RWPE1 (cell line): ENCODE measurements at places on chromosomes 6 and 20.

DNA sequence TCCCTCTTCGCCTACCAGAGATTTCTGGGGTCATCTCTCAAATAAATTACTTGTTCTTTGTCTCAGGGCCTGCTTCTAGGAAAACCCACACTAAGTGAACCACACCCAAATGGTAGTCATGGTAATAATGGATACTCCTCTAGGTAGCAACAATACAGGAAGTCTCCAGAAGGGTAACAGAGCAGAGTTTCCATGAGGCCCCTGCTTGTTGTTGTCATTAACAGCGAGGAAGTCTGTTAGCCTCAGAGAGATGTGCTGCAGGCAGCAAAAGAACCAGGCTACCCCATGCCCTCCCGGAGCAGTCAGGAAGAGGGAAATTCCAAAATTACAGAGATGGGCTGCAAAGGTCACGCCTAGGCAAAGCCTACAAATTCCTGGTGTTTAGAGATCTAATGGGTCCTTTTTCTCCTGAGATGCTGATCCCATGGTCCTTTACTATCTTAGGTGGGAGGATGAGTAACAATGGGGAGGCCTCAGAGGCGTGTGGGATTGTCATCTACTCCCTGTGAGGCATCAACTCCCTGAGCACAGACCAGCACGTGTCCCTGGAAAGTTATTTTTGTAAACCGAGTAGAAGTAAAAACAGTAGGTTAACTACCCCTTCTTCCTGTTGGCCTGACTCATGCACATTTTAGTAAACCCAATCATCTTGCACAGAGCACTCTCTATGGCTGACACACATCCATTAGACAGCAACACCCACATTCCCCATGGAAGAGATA is 10.1 kb downstream of the ISM1 start:
- peak; percentile 59 for DNase-seq

DNA sequence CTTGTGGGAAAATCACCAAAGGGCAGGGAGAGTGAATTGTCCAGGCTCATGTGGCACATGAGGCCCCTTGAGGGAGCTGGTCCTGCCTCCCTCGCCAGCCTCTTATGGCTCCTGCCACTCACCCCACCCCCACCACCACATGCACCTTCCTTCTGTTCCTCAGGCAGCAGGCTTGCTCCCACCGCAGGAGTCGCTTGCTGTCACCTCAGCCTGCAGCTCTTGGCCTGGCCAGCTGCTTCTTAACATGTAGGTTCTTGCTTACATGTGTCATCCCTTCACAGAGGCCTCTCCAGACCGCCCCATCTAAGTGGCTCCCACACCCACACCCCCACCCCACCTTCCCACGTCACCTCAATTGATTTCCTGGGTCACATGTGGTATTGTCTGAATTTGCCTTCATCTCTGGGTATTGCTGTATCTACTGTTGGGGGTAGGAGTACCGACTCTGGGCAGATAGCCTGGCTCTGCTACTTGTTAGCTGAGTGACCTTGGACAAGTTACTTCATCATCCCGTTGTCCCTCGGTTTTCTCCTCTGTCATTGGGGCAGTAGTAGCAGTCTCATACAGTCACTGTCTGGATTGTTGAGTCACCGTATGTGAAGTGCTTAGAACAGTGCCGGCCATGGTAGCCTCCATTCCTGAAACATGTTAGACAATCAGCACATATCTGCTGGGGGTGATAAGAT is 41.7 kb downstream of the SLC9A8 start:
- DNase-seq = peak; percentile 47

GRCh38 chr20:1891263-1892118 is 3.7 kb upstream of the SIRPA start:
- DNase-seq = no peak

DNA sequence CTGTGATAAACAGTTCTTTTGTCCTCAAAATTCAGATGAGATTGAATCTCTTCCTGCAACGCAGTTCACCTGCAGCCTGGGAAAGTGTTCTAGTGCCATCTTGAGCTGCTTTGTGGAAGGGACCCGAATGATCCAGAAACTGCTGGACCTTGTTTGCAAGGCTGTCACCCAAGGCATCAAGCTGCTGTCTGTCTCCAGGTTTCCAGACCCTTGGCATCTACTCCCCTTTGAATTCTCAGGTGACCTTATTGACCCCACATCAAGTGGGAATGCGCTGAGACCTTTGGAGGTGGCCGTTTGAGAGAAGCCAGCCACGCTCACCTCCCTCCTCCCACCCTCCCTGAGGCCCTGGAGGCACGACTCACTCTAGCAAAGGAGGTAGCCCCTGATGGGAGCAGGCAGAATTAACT is 112.5 kb downstream of the EDN3 start:
- no peak for DNase-seq

DNA sequence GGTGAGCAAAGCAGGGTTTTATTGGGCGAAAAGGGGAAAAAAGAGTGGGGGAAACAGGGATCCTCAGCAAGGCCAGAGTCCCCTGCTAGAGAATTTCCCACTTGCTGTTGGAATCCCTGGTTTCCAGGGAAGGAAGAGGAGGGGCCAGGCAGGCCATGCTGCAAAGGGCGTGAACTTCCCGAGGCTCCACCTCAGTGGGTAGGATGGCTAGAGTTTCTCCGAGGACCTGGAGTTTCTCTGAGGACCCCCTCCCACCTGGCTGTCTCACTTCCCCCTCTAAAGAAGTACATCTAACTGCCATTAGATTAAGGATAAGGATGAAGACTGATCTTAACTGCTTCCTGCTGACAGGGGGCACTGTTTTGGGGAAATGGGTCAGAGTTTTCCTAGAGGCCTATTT is 1239.3 kb upstream of the GJE1 start:
- DNase-seq = no peak

DNA sequence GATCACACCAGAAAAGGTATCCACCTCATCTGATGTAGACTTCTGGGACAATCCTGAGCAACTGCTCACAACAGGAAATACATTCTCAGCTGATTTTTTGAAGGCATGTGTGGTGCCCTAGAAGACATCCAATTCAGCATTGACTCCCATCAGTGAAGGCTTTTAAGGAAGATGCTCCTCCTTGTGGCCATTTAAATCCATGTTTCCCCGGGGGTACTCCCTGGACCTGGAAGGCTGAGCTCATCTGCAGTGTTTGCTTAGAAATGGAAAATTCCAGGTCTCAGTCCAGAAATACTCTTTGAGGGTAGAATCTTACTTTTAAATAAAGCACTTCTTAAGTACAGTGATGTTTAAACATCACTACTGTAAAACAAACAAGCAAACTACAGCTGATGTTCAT is 195.5 kb upstream of the PDE10A start:
- no peak for DNase-seq
